ENCODE measurements at places on chromosomes 4 and X.
A peak's percentile ranks its signal among the peaks of the same experiment; 100 is the strongest.

DNA sequence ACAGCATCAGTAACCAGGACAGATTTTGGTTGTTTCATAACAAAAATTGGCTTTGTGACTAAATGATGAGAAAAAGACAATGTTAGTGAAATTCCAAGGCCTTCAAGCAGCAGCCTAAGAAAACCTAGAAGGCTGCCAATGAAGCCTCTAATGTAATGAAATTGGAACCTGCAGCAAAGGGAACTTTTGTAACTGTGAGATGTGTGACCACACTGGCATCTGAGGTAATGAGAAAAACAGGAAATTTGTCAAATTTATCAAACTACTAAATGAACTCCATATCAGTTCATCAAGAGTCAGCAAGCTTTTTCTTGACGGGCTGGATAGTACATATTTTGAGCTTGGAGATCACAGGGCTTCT is 30.4 kb upstream of the EMCN start:
- DNase-seq: no peak

GRCh38 chr4:2797545-2798305 is 4.8 kb downstream of the SH3BP2 start:
- DNase-seq: no peak

DNA sequence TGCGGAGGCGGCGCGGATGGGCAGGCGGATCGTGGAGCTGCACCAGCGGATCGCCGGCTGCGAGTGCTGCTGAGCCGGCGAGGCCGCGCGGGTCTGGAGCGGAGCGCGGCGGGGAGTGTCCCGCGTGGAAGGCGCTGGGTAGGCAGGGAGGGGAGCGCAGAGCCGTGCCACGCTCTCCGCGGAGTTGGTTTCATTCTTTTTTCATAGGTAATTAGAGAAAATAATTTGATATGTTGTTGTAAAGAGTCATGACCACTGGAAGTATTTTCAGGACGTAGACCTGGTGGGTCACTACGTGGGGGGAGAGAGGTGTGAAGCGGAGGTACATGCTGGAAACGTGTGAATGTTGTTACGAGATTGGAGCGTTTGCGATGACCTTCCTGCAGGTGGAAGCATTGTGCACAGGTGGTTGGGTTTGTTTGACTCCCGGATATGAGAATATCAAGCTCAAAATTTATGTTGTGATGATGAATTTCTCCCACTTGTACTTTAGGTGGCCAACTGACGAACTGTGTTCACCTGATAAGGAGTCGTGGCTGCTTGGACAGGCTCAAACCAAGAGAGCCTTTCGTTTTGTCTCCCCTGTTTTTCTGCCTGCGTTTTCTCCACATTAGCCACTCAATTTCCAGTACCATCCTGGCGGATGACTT is 19.1 kb upstream of the S100P start:
- DNase-seq: peak; percentile 68

- no peak for DNase-seq
These were observed 47.2 kb downstream of the ADRA2C start for GRCh38 chr4:3813151-3814052.

DNA sequence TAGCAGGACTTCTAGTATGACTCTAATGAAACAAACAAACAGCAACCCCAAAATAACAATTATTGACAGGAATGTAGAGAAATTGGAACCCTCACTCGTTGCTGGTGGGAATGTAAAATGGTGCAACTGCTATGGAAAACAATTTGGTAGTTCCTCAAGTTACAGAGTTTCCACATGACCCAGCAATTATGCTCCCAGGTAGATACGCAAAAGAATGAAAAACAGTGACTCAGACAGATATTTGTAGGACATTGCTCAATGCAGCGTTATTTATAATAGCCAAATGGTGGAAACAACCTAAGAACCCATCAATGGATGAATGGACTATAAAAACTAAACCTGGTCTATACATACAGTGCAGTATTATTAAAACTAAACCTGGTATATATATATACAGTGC is 646.1 kb upstream of the FRG1 start:
- peak; percentile 53 for DNase-seq

DNA sequence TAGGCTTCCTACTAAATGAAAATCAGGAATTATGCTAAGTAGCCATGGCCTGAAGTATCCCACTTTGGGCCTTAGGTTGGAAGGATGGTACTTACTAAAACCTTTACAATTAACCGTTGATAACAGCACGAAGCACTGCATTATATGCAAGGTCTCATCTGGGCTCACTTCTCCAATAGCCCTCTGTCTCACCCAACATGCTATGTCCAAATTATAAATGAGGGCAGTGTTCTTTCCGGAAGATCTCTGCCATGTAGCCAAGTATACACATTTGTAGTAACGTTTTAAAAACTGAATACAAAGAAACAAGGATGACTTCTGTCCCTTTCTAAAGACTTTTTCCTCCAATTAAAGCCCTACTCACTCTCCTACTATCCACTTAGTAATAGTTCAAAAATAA is 51.6 kb downstream of the SCFD2 start:
- DNase-seq: no peak

DNA sequence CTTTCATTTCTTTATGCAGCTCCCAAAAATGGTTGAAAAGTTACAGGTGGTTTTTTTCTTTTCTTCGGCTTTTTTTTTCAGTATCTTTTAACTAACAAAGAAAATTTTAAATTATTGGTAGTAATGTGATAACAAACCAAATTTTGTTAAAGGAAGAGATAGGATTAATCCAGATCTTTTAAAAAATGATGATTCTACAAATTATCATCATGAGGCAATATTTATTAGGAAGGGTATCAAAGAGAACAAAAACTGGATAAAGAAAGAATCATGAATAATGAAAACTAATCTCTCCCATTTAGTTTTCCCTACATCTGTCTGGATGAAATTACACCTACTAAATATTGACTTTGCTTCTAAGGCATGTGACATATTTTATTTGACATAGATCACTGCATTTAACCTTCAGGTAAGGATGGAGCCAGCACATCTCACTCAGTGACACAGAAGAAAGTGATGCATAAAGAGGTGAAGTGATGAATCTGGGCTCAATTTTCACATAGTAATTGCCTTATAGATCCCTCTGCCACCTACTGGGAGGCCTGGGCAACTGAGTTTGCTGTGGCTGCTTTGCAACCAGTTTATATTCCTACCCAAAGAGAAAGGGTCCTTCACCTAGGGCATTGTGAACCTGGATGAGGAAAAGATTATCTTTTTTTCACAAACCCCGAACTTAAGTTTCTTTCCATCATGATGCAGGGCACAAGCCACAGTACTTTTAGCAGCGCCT is 155.6 kb downstream of the HNRNPD start:
- DNase-seq: no peak

GRCh38 chr4:26717332-26717731 is 133.4 kb downstream of the TBC1D19 start:
- no peak for DNase-seq

- DNase-seq: no peak
These were observed 226.4 kb upstream of the CASK start for GRCh38 chrX:42149765-42150164.

- DNase-seq: no peak
These were observed 98.9 kb upstream of the NPFFR2 start for GRCh38 chr4:71932941-71933340.

- no peak for DNase-seq
These were observed 956 bp downstream of the TMEM154 start for GRCh38 chr4:152678841-152679240.

DNA sequence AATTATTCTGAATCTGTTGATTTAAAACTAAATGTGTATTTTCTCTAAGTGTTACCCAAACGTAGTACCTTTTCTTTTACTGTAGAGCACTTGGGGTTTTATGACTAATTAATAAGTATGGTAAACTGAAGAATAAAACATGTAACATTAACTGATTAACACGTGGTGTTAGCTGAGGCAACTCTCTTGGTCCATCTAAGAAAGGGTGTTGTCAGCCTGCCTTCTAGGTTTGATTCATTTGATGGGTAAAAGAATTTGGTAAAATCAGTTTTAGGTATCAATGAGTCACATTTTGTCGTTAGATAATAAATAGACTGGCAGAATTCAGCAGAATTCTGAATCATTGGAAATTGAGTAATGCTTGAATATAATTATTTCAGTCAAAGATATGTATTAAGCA is 99.7 kb downstream of the AFF1 start:
- DNase-seq: no peak

DNA sequence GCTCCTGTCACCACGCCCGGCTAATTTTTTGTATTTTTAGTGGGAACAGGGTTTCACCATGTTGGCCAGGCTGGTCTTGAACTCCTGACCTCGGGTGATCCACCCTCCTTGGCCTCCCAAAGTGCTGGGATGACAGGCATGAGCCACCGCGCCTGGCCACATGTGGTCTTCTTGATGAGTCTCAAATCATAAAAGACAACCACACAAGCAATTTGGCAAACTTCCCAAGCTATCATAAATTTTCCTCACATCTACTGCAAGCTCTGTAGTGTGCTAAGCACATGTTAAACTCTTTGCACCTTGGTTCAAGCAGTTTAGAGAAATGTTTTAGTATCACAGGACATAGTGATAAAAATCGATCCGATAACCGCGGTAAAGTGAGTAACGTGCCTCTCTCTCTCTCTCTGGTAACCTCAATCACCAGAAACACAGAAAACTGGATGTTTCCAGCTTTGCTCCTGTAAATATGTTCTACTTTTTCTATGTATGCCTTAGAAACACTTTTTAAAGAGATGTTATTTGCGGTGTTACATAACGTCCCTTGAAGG is 256.8 kb downstream of the DHRSX start:
- no peak for DNase-seq

- DNase-seq: no peak
These were observed 22.5 kb downstream of the ELF2 start for GRCh38 chr4:139154538-139154937.

DNA sequence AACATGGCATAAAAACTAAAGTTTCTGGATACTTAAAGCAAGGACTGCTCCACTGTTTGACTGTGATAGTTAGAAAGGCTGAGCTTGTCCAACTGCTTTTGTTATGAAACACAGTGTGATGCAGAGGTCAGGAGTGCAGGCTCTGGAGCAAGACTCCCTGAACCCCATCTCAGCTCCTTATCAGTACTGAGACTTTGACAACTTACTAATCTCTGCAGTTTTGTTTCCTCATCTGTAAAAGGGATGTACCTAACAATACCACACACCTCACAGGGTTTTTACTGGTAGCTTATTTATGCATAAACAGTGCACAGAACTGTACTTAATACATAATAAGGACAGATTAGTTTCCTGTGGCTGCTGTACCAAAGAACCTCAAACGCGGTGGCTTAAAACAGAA is 804.3 kb downstream of the FSTL5 start:
- no peak for DNase-seq

DNA sequence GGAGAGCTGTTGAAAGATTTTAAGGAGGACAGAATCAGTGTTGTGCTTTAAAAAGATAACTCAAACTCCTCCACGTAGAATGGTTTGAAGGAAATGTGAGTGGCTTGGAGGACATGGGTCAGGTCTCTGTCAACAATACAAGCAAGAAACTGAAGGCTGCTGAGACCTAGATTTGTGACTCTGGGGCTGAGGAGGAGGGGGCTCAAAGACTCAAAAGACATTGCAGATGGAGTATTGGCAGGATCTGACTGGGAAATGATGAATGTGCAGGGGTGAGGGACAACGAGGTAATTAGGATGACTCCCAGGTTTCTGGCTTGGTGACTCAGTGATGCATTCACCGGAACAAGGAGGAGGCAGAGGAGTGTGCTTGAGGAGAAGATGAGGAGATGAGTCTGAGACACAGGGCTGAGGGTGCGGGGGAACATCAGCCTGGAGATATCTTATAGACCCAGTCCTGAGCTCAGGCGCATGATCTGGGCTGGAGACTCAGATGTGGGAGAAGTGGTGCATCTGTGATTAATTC is 3.3 kb upstream of the RPS4X start:
- DNase-seq: no peak

- DNase-seq: peak; percentile 10
These were observed 111.0 kb downstream of the DHX15 start for GRCh38 chr4:24473309-24473721.

DNA sequence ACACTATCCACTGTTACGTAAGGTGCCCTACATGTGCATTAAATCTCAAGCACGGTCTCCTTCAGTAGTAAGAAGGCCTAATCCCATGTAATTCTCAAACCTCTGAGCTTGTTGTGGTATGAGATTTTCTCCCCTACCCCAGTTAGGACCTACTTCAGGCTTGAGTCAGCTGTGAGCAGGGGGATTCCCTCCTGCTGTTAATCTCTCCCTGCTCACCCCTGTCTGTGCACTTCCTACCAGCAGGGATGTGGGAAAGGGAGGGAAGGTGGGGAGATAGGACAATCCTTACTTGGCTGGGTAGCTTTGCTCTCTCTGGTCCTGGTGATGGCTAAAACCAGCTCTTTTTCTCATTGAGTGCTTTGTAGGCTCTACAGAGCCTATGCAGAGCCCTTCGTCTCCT is 60.8 kb downstream of the PALLD start:
- no peak for DNase-seq

- no peak for DNase-seq
These were observed 73.0 kb upstream of the KLHL13 start for GRCh38 chrX:118189628-118190027.

DNA sequence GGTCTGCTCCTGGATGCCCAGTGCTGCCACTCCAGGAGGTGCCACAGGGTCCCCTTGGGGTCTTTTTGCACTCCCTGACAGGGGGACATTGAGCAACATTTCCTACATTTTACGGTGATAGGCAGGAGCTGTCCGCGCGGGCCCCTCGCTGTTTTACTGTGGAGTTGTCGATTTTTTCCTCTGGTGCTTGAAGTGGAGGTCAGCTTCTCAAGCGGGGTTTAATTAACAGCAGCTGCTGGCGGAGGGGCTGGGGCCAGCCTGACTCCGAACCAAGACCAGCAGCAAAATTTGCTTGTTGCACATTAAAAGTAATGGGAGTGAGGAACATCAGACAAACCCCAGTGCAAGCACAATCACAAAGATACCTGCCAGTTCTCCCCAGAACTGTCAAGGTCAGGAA is 13.2 kb upstream of the SH3TC1 start:
- no peak for DNase-seq

All from trophoblast cell (in vitro differentiated cells and primary cell).